ENCODE measurements at places on chromosomes 6 and 20.

DNA sequence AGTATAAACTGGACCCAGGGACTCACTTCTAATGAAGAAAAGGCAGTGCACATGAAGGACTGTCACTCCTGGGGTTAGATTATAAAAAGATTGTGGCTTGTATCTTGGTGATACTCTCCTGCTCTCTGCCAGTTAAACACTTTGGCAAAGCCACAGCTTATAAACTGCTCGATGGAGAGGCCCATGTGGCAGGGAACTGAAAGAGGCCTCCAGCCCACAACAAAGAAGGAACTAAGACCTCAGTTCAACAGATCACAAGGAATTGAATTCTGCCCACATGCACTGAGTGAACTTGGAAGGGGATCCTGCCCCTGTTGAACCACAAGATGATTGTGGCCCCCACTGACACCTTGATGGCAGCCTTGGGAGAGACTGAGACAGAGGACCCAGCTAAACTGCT is 363.8 kb downstream of the CBLN4 start:
- DNase-seq: no peak

DNA sequence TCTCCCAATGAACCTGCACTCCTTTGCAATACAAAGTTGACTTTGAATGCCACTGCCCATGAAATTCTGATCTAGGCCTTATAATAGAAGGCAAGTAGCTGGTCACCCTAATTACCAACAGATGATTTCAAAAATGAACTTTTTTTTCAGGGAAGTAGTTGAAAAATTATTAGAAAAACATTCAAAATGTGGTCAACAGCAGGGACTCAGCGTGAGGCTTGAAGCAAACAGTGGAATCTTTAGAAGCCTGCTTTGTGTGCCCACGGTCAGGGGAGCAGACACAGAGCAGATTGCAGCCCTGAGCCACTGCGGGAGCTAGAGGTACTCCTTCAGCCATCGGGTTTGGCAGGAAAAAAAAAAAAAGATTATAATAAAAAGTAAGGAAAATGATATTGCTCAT is 87.1 kb upstream of the HEY2 start:
- no peak for DNase-seq

DNA sequence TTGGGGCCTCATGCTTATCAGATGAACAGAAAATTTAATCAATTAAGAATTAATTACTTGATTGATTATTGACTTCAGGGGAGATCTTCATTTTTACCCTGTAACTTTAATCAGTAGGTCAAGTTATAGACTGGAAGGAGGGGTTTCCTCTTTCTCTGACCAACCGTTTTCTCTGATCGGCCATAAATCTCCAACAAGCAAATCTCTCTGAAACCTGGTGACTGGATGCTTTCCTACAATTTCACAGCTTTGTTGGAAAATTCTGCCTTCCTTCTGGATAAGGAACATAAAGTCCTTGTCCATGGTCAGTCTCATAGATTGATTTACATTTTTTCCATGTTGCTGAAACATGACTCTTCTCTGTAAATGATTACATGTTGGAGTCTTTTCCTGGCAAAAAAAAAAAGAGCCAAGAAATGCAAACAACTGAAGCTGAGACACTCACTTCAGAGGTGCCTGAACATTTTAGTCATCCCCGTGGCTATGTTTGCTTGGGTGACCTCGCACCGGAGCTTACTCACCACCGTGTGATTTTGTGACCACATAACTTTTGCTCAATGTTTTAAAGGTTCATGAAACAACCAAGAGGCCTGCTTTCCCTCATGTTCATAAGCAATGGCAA is 31.0 kb downstream of the IRF4 start:
- no peak for DNase-seq

DNA sequence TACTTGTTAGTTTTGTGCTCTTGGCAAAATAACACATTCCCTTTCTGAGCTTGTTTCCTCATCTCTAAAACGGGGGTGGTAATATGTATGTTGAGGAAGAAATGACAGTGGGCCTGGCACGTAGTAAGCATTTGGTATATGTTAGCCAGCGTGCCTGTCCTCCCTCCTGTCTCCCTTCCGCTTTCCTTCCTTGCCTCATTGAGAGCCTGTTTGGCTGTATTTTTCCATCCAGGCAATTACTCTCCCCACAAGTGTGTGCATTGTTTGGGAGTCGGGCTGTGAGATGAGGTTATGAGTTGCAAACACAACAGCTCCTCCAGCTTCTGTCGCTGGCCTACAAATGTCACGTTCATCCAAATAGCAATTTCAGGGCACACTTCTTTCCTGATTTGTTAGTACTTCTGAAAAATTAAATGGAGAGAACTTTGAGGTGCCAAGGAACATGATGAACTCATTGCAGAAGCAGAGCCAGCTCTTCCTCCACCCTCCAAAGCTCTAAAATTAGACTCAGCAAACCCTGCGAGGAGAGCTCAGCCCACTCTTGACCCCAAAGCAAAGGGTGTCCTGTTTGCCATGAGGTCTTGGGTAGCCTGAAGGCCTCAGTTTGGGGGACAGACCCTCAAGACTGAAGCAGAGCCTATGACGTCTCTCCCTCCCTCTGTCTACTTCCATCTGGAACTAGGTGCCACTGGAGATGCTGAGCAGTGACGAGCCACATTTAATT is 50.7 kb upstream of the TOX2 start:
- DNase-seq: no peak

GRCh38 chr20:60000271-60001042 is 42.2 kb downstream of the CDH26 start:
- no peak for DNase-seq

GRCh38 chr6:137699031-137699683 is 167.9 kb upstream of the TNFAIP3 start:
- DNase-seq: no peak

GRCh38 chr20:47482705-47483104 is 19.0 kb upstream of the NCOA3 start:
- no peak for DNase-seq

DNA sequence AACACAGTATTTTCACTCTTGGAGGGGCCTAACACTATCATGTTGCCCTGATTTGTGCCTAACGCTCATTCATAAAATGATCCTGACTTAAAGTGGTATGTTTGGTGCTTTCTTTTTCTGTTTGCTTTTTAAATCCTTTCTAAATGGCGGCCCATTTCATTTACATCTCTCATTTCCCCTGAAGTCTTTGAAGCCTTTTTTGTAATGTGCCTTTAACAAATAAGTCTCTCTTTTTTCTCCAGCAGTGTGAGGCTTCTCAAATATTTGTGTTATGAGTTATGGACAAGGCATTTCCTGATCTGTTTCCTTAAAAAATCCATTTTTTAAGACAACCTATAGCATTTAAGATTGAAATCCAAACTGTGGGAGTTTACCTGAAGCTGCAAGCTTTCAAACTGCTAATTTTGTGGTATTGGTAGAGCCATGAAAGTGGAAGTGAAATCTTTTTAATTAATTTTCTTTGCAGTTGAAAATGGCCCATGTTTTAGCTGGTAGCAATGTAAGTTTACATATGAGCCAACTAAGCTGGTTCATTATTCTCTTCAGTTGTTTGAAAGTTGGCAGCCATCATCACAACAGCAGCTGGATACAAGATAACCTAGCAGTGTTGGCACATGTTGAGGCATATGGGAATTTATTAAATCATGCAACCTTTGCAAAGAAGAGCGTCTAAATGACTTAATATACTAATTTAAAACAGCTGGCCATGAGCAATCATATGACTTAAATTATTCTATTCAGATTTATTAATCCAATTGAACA is 469.7 kb downstream of the CDKAL1 start:
- no peak for DNase-seq

- DNase-seq: no peak
These were observed 141.5 kb downstream of the MYB start for GRCh38 chr6:135322427-135323201.

DNA sequence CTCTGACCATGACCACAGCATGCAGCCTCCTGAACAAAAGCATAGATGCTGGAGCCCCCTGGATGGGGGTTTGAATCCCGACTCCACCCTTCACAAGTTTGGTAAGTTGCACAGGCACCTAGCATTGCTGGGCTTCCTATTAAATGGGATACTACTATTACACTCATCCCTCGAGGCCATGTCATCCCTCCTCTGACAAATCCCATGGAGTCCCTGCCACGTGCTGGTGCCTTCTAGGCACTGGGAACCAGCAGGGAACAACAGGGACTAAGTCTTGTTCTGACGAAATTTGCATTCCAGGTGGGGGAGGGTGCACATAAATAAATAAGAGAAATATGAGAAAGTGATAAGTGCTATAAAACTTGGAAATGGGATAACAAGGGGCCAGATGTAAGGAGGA is 15.3 kb upstream of the SIRPA start:
- no peak for DNase-seq

- DNase-seq: no peak
These were observed 59.4 kb downstream of the ME1 start for GRCh38 chr6:83371423-83371822.

- DNase-seq: peak; percentile 70
These were observed 320.8 kb downstream of the SOX4 start for GRCh38 chr6:21914121-21914973.

GRCh38 chr6:63610944-63611343 is 24.7 kb upstream of the PHF3 start:
- DNase-seq: no peak

DNA sequence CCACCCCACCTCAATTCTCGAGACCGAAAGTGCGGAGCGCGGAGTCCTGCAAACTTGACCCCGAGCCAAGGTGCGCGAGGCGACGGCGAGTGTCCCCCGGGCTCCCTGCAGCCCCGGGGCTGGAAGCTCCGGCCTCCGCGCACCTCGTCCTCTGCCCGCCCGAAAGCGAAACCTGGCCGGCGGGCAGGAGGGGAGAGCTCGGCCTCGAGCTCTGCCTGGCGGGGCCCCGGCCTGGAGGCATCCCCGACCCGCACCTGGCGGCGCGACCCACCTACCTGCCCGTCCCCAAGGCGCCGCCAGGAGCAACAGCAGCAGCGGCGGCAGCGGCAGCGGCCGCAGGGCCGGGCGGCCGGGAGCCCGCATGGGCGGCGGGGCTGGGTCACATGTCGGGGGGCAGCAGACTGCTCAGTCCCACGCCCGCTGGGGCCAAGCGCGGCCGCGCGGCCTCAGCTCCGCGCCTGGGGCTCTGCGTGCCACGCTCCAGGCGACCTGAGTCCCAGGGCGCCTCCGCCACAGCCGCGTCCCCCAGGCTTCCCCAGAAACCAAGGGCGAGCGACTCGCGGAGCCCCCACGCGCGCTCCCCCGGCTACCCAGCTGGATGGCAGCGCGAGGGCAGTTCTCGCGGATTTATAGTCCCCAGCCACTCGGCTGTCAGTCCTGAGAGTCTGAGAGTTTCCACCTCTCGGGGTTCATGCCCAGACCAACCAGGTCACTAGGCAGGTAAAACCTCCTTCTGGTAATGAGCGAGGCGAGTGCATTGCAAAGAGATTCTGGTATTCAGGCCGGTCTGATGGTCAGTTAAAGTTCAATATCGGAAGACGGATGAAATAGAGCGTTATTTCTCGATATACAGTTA is at the start of gene IL20RA:
TSS of gene IL20RA (minus strand) at position 600 of the 856 bp plus-strand sequence. CDS start at position 363, 237 bp downstream.
- DNase-seq: no peak

DNA sequence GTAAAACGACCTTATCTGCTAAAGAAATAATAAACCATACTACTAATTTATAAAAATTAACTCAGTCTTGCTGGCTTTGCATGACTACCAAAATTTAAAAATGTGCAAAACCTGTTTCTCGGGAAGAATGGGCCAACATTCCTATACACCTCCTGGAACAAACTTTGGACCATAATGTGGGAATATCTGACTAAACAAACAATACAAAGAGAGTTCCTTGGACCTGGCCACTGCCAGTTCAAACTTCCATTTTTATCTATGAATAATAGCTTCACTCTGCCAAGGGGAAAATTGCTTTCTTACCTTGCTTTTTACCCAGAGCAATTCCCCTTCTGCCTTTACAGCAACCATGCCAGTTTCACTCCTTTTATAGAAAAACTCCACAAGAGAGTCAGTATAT is 38.7 kb upstream of the POU5F1 start:
- DNase-seq: no peak

DNA sequence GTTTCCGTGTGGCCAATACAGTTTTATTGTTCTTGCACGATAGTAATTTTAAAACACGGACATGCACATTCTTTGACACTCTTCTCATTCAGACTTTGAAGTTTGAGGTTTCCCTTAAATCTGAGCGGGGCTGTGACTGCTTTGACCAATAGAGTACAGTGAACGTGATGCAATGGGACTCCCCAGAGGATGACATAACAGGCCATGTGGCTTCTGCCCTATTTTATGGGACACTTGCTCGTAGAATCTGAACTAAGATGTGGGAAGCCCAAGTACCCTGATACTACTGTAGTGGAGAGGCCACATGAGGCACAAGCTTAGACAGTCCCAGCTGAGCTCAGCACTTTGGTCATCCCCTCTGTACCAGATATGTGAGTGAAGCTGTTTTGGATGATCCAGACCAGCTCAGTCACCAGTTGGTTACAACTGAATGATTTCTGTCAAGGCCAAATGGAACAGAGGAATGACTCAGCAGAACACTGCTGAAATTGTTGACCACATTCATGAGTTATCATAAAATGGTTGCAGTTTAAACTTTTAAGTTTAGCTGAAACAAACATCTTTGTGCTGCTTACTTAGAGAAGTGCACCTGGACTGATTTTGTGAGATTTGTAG is 279.4 kb downstream of the RFPL4B start:
- no peak for DNase-seq

DNA sequence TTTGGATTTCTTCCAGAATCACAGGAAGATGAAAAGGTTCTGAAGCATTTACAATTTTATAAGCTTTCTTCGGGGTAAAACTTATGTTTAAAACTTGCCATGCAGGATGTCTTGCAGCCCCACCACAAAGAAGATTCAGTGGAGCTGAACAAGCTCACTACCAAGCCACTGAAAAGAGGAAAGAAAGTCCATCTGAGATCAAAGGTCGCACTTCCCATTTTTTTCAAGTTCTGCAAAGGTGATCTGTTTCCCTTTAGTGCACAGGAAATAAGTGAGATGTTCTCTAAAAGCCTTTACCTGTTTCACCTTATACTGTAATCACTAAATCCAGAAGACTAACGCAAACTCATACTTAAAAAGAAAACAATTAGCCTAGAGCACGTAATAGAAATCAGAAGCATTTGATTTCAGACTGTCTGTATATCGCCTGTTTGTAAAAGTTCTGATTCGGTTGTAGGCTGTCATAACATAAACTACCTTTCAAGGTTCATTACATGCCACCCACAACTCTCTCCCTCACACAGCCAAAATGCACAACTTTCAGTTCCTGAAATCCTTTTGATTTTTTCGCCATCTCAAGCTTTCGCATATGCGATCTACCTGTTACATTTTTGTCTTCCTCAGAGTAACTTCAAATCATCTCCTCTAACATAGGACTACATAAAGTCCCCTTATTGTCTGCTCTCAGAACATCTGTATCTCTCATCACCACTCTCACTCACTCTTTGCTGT is 1.8 kb downstream of the ECHDC1 start:
- no peak for DNase-seq

DNA sequence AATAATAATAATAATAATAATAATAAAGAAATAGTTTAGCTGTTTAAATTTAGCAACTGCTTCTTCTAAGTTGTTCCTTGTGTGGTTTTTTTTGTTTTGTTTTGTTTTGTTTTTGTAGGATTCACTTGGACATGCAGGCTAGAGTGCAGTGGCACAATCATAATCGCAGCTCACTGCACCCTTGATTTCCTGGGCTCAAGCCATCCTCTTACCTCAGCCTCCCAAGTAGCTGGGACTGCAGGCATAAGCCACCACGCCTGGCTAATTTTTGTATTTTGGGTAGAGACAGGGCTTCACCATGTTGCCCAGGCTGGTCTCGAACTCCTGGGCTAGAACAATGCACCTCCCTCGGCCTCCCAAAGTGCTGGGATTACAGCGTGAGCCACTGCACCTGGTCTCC is 15.3 kb upstream of the EYA2 start:
- DNase-seq: no peak

GRCh38 chr20:32965581-32966373 is 38.5 kb downstream of the SUN5 start:
- DNase-seq: peak; percentile 46

GRCh38 chr6:27279513-27280063 is 32.1 kb downstream of the PRSS16 start:
- DNase-seq: no peak

Data from right atrium auricular region (tissue), 2 donors.